Neuronal stem cell (in vitro differentiated cells): ENCODE measurements at places on chromosomes 12 and 14.

DNA sequence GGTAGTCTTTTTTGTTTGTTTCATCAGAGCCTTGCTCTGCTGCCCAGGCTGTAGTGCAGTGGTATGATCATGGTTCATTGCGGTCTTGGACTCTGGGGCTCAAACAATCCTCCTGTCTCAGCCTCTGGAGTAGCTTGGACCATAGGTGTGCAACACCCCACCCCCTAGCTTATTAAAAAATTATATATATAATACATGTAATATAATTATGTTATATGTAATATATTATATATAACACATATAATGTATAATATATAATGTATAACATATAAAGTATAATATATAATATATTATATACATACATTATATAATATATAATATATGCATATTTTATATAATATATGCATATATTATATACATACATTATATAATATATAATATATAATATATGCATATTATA, 21.8 kb downstream of the LHX5 start:
- no peaks in the 10 kb centered on the region for H3K4me1 ChIP-seq
- H3K27me3 ChIP-seq = no peaks in the 10 kb centered on the region
- no peak overlapping the region for H3K27ac ChIP-seq
- H3K36me3 ChIP-seq = no peaks in the 10 kb centered on the region
- no peak overlapping the region for H3K4me3 ChIP-seq

GRCh38 chr12:12976366-12976765, 23.7 kb downstream of the HEBP1 start:
- no peak overlapping the region for H3K27ac ChIP-seq
- H3K36me3 ChIP-seq = peaks cover 23% of the 10 kb centered on the region
- H3K4me1 ChIP-seq = peaks cover 21% of the 10 kb centered on the region
- H3K4me3 ChIP-seq = no peak overlapping the region
- DNase-seq = no peak
- no peaks in the 10 kb centered on the region for H3K27me3 ChIP-seq

DNA sequence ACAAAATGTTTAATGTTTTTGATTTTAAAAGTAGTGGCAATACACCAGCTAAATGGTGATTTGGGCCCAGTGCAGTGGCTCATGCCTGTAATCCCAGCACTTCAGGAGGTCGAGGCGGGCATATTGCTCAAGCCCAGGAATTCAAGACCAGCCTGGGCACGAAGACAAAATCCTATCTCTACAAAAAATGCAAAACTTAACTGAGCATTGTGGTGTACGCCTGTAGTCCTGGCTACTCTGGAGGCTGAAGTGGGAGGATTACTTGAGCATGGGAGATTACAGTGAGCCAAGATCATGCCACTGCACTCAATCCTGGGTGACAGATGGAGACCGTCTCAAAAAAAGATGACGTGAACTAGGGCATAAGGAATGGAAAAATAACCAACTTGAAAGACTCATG, 4.7 kb downstream of the RPL36AL start:
- H3K4me3 ChIP-seq = no peak overlapping the region
- peaks cover 8% of the 10 kb centered on the region for H3K36me3 ChIP-seq
- no peak for DNase-seq
- no peak overlapping the region for H3K27ac ChIP-seq
- no peaks in the 10 kb centered on the region for H3K27me3 ChIP-seq

DNA sequence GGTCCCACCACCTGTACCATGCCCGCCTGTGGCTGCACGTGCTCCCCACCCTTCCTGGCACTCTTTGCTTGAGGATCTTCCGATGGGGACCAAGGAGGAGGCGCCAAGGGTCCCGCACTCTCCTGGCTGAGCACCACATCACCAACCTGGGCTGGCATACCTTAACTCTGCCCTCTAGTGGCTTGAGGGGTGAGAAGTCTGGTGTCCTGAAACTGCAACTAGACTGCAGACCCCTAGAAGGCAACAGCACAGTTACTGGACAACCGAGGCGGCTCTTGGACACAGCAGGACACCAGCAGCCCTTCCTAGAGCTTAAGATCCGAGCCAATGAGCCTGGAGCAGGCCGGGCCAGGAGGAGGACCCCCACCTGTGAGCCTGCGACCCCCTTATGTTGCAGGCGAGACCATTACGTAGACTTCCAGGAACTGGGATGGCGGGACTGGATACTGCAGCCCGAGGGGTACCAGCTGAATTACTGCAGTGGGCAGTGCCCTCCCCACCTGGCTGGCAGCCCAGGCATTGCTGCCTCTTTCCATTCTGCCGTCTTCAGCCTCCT, 1.1 kb downstream of the INHBE start:
- peaks cover 6% of the 10 kb centered on the region for H3K27me3 ChIP-seq
- H3K27ac ChIP-seq = no peak overlapping the region
- H3K4me1 ChIP-seq = peaks cover 31% of the 10 kb centered on the region
- peak; percentile 51 for DNase-seq

DNA sequence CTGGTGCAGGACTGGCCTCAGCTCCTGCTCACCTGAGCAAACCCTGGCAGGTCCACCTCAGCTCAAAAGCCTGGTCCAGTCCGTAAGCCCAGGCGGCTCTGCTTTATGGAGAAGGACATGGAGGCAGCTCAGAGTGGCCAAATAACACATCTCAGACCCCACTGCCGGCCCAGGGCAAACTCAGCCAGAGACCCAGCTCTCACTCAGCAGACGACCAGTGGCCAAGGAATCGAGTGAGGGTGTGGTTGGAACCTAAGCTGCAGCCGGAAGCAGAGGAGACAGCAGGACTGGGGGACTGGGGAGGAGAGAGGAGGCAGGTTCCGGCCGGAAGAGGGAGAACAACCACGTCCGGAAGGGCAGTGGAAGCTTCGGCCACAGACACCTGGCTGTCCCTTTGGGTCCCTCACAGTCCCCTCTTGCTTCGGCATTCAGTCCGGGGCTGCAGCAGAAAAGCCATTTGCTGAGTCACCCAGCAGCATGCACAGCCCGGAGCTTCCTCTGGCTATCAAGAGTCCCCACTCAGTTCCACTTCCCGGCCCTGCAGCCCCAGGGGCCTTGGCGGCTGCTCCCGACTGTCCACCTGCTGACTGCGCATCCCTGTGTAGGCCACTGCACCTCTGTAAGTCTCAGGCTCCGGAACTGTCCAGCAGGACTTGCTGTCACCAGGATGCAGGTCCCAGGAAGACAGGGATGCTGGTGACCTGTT, 104.0 kb downstream of the CALM1 start:
- H3K4me3 ChIP-seq = no peak overlapping the region
- no peaks in the 10 kb centered on the region for H3K36me3 ChIP-seq
- H3K4me1 ChIP-seq = peaks cover 18% of the 10 kb centered on the region
- no peak overlapping the region for H3K27ac ChIP-seq

GRCh38 chr12:53333845-53334244, 2.3 kb downstream of the SP7 start:
- H3K27ac ChIP-seq = no peak overlapping the region
- H3K4me1 ChIP-seq = peaks cover 5% of the 10 kb centered on the region
- no peaks in the 10 kb centered on the region for H3K36me3 ChIP-seq

- H3K4me3 ChIP-seq = no peak overlapping the region
- peaks cover 2% of the 10 kb centered on the region for H3K36me3 ChIP-seq
Measured at GRCh38 chr12:1559676-1560091, 34.7 kb downstream of the FBXL14 start.

- H3K36me3 ChIP-seq = no peaks in the 10 kb centered on the region
- no peak overlapping the region for H3K4me3 ChIP-seq
- H3K4me1 ChIP-seq = no peaks in the 10 kb centered on the region
Measured at GRCh38 chr14:21723431-21724045, 49.9 kb upstream of the OR4E1 start.

- no peak overlapping the region for H3K27ac ChIP-seq
- no peaks in the 10 kb centered on the region for H3K27me3 ChIP-seq
- H3K4me1 ChIP-seq = no peaks in the 10 kb centered on the region
- H3K4me3 ChIP-seq = no peak overlapping the region
Measured at GRCh38 chr12:75747572-75748021, 236.2 kb upstream of the KRR1 start.

DNA sequence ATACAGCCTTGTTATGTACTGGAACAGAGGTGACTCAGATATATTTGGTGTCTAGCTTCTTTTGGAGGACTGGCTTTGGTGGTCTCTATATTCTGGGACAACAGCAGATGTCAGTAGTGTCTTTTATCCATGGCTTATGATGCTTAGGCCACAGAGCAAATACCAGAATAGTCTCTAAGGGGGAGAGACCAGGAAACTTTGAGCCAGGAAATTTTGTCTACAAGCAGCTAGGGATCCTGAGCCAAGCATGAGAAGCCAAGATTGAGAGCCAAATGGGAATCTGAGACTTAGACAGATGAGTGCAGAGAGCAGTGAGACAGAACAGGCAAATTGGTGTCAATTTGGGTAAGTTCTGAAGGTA, 28.4 kb upstream of the PTPRR start:
- H3K4me3 ChIP-seq = no peak overlapping the region
- no peaks in the 10 kb centered on the region for H3K36me3 ChIP-seq
- DNase-seq = no peak
- no peak overlapping the region for H3K27ac ChIP-seq
- H3K27me3 ChIP-seq = no peaks in the 10 kb centered on the region

- no peak overlapping the region for H3K27ac ChIP-seq
- H3K27me3 ChIP-seq = no peaks in the 10 kb centered on the region
- H3K4me1 ChIP-seq = peaks cover 14% of the 10 kb centered on the region
Measured at GRCh38 chr12:116964054-116965050, 53.6 kb downstream of the FBXW8 start.

DNA sequence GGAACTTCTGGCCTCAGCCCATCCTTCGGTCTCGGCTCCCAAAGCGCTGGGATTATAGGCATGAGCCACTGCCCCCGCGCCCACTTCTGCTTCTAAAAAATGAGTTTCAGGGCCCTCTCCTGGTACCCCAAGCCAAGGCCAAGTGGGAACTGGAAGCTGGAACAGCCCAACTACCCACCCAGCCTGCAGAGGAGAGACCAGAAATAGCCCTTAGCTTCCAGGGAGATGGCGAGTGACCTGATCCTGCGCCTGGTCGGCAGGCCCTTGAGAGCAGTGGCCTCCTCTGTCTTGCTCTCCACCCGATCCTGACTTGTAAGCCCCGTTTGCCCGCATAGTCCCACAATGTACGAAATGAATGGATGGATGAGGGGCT, 31.2 kb upstream of the PLEKHG6 start:
- H3K4me3 ChIP-seq = no peak overlapping the region
- no peak for DNase-seq
- peaks cover 9% of the 10 kb centered on the region for H3K27me3 ChIP-seq
- no peaks in the 10 kb centered on the region for H3K36me3 ChIP-seq
